ENCODE measurements at places on chromosomes 1 and 21. TPM values are rescaled to one million over a fixed set of nuclear protein-coding genes. Genes with fewer than 3 reads are reported as not detected.

DNA sequence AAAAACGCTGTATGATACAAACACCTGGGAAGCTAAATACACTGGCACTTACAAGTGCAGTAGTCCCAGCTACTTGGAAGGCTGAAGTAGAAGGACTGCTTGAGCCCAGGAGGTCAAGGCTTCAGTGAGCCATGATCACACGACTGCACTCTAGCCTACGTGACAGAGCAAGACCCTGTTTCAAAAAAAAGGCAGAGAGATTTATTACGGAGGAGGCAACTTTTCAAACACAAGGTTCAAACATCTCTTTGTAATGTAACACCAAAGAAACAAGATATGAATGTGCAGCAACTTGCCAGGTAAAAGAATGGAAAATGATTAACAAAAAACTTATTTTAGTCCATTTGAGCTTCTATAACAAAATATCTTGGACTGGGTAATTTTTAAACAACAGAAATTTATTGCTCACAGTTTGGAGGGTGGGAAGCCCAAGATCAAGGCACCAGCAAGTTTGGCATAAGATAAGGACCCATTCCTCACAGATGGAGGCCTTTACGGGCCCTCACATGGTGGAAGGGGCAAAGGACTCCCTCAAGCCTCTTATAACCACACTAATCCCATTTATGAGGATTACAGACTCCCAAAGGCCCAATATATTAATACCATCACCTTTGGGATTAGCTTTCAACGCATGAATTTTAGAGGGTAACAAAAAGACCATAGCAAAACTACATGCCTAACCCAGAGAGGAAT lies 73.3 kb downstream of the EVI5 start:
- no peaks in the 10 kb centered on the region for H3K27me3 ChIP-seq
- no peak overlapping the region for H3K4me3 ChIP-seq
- H3K4me1 ChIP-seq, result no peaks in the 10 kb centered on the region

- no peak for DNase-seq
- H3K4me3 ChIP-seq, result no peak overlapping the region
- peaks cover 33% of the 10 kb centered on the region for H3K4me1 ChIP-seq
- no peaks in the 10 kb centered on the region for H3K27me3 ChIP-seq
- no peaks in the 10 kb centered on the region for H3K36me3 ChIP-seq
These were observed 228.2 kb upstream of the IRF2BP2 start for GRCh38 chr1:234838182-234838581.

DNA sequence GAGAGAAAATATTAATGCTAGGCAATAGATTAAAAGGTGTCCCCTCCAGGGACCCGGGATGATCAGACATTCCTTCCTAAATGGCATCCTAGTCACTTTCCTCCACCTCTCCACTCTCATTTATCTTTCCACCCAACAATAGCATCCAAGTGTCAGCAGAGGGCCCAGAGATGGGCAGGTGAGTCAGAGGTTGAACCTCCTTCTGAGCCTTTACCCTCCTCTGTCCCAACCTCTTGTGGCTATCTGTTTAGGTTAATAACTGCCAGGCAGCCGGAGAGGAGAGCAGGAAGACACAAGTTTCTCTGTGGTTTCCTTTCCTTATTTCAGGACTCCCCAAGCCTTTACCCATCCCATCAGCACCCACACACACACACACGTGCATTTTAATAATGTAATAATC lies 4.1 kb downstream of the GJA5 start:
- no peak overlapping the region for H3K27ac ChIP-seq
- H3K4me1 ChIP-seq, result peaks cover under 1% of the 10 kb centered on the region
- no peak for DNase-seq
- H3K27me3 ChIP-seq, result no peaks in the 10 kb centered on the region
- no peaks in the 10 kb centered on the region for H3K36me3 ChIP-seq

HSD3B2 gene
- total RNA-seq, result not detected
